IPS DF 19.7 (cell line): ENCODE measurements at places on chromosomes 6 and 20.

DNA sequence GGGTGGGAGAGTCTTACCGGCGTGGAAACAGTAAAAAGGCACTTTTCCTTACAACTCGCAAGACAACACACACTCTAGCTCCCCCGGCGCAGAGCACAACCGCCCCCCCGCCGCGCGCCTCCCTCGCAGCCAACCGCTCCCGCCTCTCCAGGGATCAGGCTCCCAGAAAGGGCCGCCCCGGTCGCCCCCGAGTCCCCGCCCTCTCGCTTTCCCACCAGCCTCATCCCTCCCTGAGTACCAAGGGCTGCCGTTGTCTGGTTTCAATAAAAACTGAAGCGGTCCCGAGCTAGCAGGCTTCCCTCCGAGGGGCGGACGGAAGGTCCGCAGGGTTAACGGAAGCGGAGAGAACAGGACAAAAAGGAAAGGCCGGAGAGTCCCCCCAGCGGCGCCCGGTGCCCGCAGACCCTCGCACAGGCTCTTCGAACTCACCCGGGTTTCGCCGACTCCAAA, 804 bp downstream of the ELOVL5 start:
- DNase-seq: no peak

- DNase-seq: no peak
Measured at GRCh38 chr6:3520281-3521230, 63.7 kb upstream of the SLC22A23 start.

DNA sequence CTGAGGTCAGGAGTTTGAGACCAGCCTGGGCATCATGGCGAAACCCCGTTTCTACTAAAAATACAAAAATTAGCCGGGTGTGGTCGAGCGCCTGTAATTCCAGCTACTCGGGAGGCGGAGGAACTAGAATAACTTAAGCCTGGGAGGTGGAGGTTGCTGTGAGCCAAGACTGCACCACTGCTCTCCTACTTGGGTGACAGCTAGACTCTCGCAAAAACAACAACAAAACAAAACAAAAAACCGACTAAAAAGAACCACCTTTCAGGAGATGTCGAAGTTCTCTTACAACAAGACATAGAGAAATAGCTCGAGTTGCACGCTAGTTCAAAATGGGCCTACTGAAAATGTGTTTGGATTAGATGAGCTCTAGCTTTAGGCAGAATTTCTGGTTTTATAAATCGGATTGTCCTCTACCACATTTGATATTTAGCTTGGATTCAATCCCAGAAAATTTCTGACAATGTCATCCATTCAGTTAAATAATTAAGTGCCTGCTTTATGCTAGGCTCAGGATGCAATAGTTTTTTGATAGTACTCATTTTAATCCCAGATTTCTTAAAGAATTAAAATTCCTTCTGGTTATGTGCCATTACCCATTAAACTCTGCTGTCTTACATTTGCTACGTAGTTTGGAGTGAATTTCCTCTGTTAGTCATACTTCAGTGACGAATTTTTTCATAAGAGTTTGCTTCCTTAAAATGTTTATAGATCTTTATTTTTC, 137.5 kb upstream of the SHLD1 start:
- DNase-seq: no peak

- peak; percentile 25 for DNase-seq
Measured at GRCh38 chr6:16409531-16410441, 171.4 kb downstream of the GMPR start.

DNA sequence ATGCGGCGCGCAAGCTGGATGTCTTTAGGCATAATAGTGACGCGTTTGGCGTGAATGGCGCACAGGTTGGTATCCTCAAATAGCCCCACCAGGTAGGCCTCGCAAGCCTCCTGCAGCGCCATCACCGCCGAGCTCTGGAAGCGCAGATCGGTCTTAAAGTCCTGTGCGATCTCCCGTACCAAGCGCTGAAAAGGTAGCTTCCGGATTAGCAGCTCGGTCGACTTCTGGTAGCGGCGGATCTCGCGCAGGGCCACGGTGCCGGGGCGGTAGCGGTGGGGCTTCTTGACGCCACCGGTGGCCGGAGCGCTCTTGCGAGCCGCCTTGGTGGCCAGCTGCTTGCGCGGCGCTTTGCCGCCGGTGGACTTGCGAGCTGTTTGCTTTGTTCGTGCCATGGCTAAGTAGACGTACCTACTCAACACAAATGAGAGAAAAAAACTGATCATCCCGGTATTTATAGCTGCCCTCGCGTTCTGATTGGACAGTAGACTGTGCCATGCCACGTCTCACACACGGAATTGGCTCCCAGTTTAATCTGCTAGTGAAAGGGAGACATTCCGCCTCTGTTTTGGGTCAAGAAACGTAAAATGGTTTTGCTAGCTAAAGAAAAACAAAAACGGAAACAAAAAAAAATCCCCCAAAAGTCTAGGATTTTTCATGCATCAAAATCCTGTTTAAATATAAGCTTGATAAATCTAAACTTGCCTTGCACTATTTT, 40.1 kb downstream of the OR2B2 start:
- DNase-seq: no peak

- no peak for DNase-seq
Measured at GRCh38 chr20:9514461-9515213, at the start of gene LAMP5. LAMP5 (plus strand) TSS chr20:9514590; CDS start chr20:9514853, 263 bp downstream.

DNA sequence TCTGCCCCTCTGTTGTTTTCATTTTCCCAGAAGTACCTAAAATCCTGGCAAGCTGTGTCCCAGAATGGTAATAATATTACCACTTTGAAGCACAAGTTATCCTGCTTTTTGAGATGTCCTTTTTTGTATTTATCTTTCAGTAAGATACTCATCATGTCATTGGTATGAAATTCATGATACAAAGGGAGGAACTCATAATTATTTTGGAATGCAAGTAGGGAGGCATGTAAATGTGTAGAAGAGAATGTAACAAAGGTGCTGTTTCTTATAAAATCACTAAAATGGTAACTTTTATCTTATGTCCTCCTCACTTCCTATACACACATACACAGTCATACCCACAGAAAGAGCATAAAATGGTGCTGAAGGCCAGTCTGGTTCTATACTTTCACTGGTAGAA, 109.9 kb downstream of the CD2AP start:
- no peak for DNase-seq

DNA sequence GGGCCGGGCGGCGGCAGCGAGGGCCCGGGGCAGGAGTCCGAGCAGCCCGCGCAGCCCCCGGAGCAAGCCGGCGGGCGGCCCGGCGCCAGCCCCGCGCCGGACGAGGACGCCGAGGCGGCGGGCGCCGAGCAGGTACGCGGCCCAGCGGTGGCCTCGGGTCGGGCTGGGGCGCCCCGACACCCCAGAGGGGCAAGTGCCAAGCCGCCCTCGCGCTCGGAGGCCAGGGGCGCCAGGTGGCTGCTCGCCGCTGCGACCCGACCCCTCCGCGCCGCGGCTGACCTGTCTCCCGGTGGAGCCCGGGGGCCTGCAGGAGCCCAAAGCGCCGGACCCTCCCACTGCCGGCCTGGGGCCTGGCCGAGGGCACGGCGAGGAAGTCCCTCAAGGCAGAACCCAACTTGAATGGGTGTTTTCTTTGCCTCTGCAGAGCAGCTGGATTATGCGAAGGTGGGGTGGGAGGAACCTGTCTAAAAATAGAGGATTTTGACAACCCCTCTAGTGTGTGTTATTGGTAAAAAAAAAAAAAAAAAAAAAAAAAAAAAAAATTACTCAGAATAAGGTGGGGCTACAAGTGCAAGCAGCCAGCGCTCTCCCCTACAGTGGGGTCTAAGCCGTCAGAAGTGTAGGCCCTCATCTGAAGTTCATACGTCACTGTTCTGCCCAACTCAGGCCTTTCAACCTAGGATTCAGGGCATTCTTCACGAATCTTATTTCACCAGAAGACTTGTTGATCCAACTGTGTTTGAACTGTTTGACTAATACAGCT, 609 bp downstream of the OGFRL1 start:
- no peak for DNase-seq
